ENCODE measurements at places on chromosomes 5 and 9. TPM values are rescaled to one million over a fixed set of nuclear protein-coding genes. Genes with fewer than 3 reads are reported as not detected.

DNA sequence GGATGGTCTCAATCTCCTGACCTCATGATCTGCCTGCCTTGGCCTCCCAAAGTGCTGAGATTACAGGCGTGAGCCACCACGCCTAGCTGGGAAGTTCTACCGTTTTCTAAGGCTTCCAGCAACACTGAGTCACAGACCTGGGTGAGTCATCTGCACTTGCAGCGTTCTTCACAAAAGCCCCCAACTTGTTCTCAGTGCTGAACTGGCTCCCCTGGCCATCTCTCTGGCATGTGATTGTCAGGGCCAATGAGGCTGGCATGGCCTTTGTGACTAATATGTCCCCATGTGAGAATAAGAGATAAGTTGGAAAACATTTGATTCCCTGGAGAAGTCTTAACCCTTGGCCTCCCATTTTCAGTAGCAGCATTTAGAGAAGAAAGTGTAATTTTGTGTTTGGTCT lies 124.4 kb downstream of the WDR41 start:
- no peaks in the 10 kb centered on the region for H3K36me3 ChIP-seq
- no peak overlapping the region for H3K27ac ChIP-seq
- no peak overlapping the region for H3K4me3 ChIP-seq

DNA sequence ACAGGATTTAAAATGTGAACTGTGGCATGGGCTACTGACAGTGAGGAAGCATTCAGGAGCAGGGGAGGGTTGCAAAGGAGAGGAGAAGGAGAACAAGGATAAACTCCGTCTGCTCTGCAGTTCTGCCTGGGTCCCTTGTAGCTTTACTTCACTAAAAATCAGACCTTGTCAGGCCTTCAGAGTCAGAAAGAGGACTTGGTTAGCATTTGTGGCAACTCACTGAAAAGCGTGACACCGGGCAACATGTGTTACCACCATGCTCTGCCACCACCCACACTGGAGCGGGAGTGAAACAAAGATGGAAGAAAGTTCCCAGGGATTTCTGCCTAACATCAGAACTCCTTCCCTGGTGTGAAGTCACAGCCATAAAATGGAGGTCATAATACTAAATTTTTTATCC lies 19.3 kb downstream of the FYB1 start:
- DNase-seq, result no peak
- peak overlapping the region; percentile 96 for H3K27ac ChIP-seq
- peaks cover 9% of the 10 kb centered on the region for H3K36me3 ChIP-seq
- H3K27me3 ChIP-seq, result no peaks in the 10 kb centered on the region

- H3K36me3 ChIP-seq, result no peaks in the 10 kb centered on the region
- no peaks in the 10 kb centered on the region for H3K27me3 ChIP-seq
- no peak overlapping the region for H3K27ac ChIP-seq
- no peak overlapping the region for H3K4me3 ChIP-seq
- no peaks in the 10 kb centered on the region for H3K4me1 ChIP-seq
- DNase-seq, result no peak
Observed at GRCh38 chr5:167678481-167678880, 613.0 kb upstream of the WWC1 start.

ZFP37 gene
- total RNA-seq, result 2.5 TPM

GRCh38 chr5:37721447-37721871 lies 118.4 kb downstream of the GDNF start:
- no peak for DNase-seq
- H3K4me1 ChIP-seq, result no peaks in the 10 kb centered on the region
- no peak overlapping the region for H3K4me3 ChIP-seq

- peak overlapping the region; percentile 89 for H3K4me3 ChIP-seq
- peak; percentile 52 for DNase-seq
- H3K27me3 ChIP-seq, result no peaks in the 10 kb centered on the region
- H3K36me3 ChIP-seq, result no peaks in the 10 kb centered on the region
- H3K27ac ChIP-seq, result peak overlapping the region; percentile 94
- peaks cover 12% of the 10 kb centered on the region for H3K4me1 ChIP-seq
Observed at GRCh38 chr5:81749561-81750307, 1.2 kb downstream of the SSBP2 start.

DNA sequence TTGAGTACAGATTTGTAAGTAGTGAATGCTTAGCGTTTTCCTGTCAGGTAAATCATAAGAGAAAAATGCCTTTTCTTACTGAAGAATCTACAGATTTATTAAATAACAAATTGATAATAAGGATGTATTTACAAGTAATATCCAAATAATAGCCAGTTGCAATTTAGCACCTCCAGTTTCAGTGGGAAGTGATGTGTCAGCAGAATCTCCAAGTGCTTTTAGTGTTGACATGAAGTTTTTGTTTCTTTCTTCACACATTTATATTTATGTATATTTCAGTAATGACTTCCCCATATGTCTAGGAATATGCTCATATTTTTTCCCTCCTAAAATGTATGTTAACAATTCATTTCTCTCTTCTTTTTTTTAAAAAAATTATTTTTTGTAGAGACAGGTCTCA lies 229.9 kb upstream of the GRIN3A start:
- H3K4me1 ChIP-seq, result no peaks in the 10 kb centered on the region
- no peak overlapping the region for H3K4me3 ChIP-seq
- no peaks in the 10 kb centered on the region for H3K27me3 ChIP-seq
- DNase-seq, result no peak
- H3K27ac ChIP-seq, result no peak overlapping the region

- no peak overlapping the region for H3K27ac ChIP-seq
- no peaks in the 10 kb centered on the region for H3K36me3 ChIP-seq
- H3K4me3 ChIP-seq, result no peak overlapping the region
Observed at GRCh38 chr5:142065273-142065672, 43.3 kb upstream of the NDFIP1 start.

- no peaks in the 10 kb centered on the region for H3K27me3 ChIP-seq
- H3K4me3 ChIP-seq, result no peak overlapping the region
- no peaks in the 10 kb centered on the region for H3K36me3 ChIP-seq
- no peak overlapping the region for H3K27ac ChIP-seq
- DNase-seq, result no peak
- no peaks in the 10 kb centered on the region for H3K4me1 ChIP-seq
Observed at GRCh38 chr9:114069476-114070187, 8.5 kb downstream of the AMBP start.

DNA sequence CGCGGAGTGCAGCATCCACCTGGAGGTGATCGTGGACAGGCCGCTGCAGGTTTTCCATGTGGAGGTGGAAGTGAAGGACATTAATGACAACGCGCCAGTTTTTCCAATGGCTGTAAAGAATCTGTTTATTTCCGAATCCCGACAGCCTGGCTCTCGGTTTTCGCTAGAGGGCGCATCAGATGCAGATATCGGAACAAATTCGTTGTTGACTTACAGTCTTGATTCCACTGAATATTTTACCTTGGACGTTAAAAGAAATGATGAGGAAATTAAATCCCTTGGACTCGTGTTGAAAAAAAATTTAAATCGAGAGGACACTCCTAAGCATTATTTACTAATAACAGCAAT lies 611 bp downstream of the PCDHA3 start:
- DNase-seq, result no peak
- H3K4me1 ChIP-seq, result no peaks in the 10 kb centered on the region
- H3K4me3 ChIP-seq, result no peak overlapping the region
- H3K27me3 ChIP-seq, result peaks cover 9% of the 10 kb centered on the region
- no peak overlapping the region for H3K27ac ChIP-seq

- H3K4me1 ChIP-seq, result no peaks in the 10 kb centered on the region
- no peaks in the 10 kb centered on the region for H3K36me3 ChIP-seq
- no peak overlapping the region for H3K27ac ChIP-seq
- DNase-seq, result no peak
Observed at GRCh38 chr5:159021136-159021900, 78.4 kb downstream of the EBF1 start.
